Uterus (tissue), 4 donors: ENCODE measurements at places on chromosomes 7 and 10. TPM values are rescaled to one million over a fixed set of nuclear protein-coding genes. Genes with fewer than 3 reads are reported as not detected.

Gene NACAD
- total RNA-seq = 6.8 TPM

Gene DNAJB12
- total RNA-seq = 26.9 TPM

Gene STRIP2
- not detected for total RNA-seq

Gene APBB1IP
- total RNA-seq = 1.9 TPM

Gene FFAR4
- not detected for total RNA-seq

Gene RELN
- total RNA-seq = 47.4 TPM

Gene GPR26
- total RNA-seq = not detected

Gene ANKRD1
- not detected for total RNA-seq

Gene PTF1A
- not detected for total RNA-seq

Gene TBX20
- not detected for total RNA-seq

Gene LIPM
- not detected for total RNA-seq
